ENCODE measurements at places on chromosomes 5 and 9. TPM values are rescaled to one million over a fixed set of nuclear protein-coding genes. Genes with fewer than 3 reads are reported as not detected.

Gene MSANTD3
- 66.5 TPM for total RNA-seq

Gene NRG2
- 0.73 TPM for total RNA-seq

Gene UBQLN1
- total RNA-seq, result 110 TPM

Gene MLANA
- total RNA-seq, result not detected

Gene BHMT2
- total RNA-seq, result 6.4 TPM

Gene ACOT12
- 2.2 TPM for total RNA-seq
